ENCODE measurements at places on chromosomes 13 and 19.
A peak's percentile ranks its signal among the peaks of the same experiment; 100 is the strongest.

- H3K36me3 ChIP-seq = no peaks in the 10 kb centered on the region
- no peak overlapping the region for H3K4me3 ChIP-seq
- no peaks in the 10 kb centered on the region for H3K27me3 ChIP-seq
- no peak for DNase-seq
Observed at GRCh38 chr13:110323172-110323891, 16.2 kb downstream of the COL4A2 start.

GRCh38 chr19:5228932-5229777, 111.5 kb downstream of the PTPRS start:
- no peaks in the 10 kb centered on the region for H3K27me3 ChIP-seq
- H3K27ac ChIP-seq = no peak overlapping the region
- DNase-seq = peak; percentile 57
- H3K4me3 ChIP-seq = peak overlapping the region; percentile 25

DNA sequence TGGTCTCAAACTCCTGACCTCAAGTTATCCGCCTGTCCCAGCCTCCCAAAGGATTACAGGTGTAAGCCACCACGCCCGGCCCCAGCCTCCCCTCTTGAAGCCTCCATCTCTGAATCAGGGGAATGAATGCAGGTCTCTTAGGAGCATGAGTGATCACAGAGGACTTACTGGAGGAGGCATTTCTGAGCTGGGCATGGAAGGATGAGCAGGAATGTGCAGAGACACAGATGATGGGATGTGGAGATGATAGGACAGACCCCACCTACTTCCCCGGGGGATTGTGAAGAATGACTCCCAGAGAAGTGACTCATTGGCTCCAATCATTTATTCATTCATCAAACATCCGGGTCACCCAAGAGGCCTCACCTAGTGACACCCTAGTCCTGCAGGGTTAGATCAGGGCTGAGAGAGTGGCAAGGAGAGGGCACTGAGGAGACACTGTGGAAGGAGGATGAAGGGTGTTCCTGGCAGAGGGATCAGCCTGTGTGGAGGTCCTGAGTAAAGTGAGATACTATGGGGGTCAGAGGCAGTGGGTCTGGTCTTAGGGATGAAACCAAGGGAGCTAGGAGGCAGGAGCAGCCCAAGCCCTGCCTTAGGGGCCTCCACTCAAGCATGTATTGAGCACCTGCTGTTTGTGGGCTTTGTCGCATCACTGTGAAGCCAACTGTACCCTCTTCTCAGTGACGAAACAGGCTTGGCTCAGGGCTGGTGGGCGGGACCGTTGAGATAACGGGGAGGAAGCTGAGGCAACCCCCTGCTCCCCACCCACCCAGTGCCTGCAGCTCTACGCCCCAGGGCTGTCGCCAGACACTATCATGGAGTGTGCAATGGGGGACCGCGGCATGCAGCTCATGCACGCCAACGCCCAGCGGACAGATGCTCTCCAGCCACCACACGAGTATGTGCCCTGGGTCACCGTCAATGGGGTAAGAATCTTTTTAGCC, 3.0 kb downstream of the IFI30 start:
- no peak overlapping the region for H3K27ac ChIP-seq
- no peak overlapping the region for H3K4me3 ChIP-seq
- H3K27me3 ChIP-seq = no peaks in the 10 kb centered on the region
- DNase-seq = no peak
- peaks cover 16% of the 10 kb centered on the region for H3K36me3 ChIP-seq
- H3K4me1 ChIP-seq = peaks cover 43% of the 10 kb centered on the region

GRCh38 chr13:104740641-104741222, 1674.5 kb upstream of the SLC10A2 start:
- no peak overlapping the region for H3K27ac ChIP-seq
- no peak for DNase-seq
- H3K27me3 ChIP-seq = no peaks in the 10 kb centered on the region
- H3K36me3 ChIP-seq = no peaks in the 10 kb centered on the region

DNA sequence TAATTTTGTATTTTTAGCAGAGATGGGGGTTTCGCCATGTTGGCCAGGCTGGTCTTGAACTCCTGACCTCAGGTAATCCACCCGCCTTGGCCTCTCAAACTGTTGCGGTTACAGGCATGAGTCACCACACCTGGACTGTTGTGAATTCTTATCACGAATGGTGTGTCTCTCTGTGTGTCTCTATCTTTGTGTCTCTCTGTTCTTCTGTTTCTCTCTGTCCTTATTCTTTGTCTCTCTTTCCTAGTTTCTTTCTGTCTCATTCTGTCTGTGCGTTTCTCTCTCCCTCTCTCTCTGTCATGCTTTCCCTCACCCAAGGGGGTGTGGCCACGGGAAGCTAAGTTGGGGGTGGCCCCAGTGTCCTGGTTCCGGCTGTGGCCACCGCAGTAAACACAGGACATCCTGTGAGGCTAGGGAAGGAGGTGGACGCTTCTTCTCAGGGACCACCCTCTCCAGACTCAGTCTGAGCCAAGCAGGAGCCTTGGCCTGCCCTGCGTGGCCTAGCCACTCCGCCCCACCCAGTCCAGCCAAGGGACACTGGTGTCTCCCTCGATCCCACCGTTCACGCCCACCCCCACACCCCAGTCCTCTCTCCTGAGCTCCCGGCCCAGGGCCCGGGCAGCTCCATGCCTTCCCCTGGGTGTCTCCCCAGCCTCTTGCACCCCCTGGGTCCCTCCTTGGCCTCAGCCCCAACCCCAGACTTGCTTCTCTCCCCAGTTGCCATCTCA, 3.9 kb upstream of the PRX start:
- no peak overlapping the region for H3K4me3 ChIP-seq
- no peaks in the 10 kb centered on the region for H3K36me3 ChIP-seq
- H3K27me3 ChIP-seq = no peaks in the 10 kb centered on the region
- H3K27ac ChIP-seq = peak overlapping the region; percentile 81

GRCh38 chr13:75285310-75285709, 196.7 kb downstream of the TBC1D4 start:
- H3K27ac ChIP-seq = no peak overlapping the region
- H3K4me3 ChIP-seq = no peak overlapping the region
- H3K27me3 ChIP-seq = no peaks in the 10 kb centered on the region
- DNase-seq = no peak

DNA sequence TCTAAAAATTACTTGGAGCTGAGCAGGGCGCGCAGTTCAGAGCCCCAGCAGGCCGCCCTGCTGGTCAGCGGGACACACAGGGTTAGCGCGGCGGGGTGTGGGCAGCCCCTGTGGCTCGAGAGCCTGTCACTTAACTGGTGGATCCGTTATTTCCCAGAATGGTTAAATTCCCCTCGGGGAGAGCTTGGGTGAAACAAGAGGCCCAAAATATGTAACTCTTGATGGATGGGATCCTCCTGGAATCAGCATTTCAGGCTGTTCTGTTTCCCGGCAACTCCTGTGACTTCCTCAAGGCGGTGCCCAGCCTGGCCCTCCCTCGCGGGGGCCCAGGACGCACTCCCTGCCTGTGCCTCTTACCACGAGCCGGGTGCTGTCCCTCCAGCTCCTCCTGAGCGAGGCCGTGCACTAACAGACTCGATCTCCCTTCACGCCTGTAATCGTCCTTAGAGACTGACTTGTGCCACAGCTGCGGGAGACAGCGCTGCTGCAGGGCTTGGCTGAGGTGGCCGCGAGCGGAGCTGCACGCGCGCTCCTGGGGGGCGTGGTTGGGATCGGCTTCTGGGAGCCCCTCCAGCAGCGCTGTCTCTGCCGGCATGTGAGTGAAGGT, 9.7 kb downstream of the PTBP1 start:
- H3K27ac ChIP-seq = no peak overlapping the region
- peaks cover 27% of the 10 kb centered on the region for H3K4me1 ChIP-seq
- H3K36me3 ChIP-seq = peaks cover 94% of the 10 kb centered on the region
- DNase-seq = no peak

GRCh38 chr13:112218416-112218815, 151.5 kb downstream of the SOX1 start:
- no peak overlapping the region for H3K27ac ChIP-seq
- H3K27me3 ChIP-seq = no peaks in the 10 kb centered on the region
- H3K4me3 ChIP-seq = no peak overlapping the region
- no peaks in the 10 kb centered on the region for H3K36me3 ChIP-seq
- no peak for DNase-seq

DNA sequence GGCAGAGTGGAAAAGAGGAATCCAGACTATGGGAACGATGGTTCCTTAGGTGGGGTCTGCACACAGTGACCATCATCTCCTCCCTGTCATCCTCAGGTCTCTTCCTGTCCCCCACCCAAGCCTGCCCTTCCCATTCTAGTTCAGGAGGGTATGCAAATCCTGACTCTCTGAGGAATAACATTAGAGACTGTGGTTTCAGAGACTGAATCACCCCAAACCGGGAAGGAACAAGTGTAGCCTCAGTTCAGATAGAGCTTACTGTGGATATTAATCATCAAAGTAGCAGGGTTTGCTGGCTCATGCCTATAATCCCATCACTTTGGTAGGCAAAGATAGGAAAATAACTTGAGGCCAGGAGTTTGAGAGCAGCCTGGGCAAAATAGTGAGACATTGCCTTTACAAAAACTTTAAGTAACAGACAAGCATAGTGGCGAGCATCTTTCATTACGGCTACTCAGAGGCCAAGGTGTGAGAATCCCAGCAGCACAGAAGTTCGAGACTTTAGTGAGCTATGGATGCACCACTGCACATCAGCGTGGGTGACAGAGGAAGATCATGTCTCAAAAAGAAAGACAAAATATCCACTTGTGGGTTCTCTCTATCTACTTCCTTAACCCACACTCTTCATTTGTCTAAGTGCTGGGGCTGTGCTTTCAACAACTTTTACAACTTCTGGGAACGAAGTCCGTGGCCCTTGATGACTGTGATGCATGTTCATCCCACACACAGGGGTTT, 19.3 kb upstream of the LGALS13 start:
- no peak overlapping the region for H3K4me3 ChIP-seq
- H3K36me3 ChIP-seq = no peaks in the 10 kb centered on the region
- no peak for DNase-seq
- H3K27me3 ChIP-seq = no peaks in the 10 kb centered on the region

GRCh38 chr19:5138606-5139582, 170.0 kb downstream of the KDM4B start:
- H3K27ac ChIP-seq = no peak overlapping the region
- peaks cover 99% of the 10 kb centered on the region for H3K36me3 ChIP-seq

DNA sequence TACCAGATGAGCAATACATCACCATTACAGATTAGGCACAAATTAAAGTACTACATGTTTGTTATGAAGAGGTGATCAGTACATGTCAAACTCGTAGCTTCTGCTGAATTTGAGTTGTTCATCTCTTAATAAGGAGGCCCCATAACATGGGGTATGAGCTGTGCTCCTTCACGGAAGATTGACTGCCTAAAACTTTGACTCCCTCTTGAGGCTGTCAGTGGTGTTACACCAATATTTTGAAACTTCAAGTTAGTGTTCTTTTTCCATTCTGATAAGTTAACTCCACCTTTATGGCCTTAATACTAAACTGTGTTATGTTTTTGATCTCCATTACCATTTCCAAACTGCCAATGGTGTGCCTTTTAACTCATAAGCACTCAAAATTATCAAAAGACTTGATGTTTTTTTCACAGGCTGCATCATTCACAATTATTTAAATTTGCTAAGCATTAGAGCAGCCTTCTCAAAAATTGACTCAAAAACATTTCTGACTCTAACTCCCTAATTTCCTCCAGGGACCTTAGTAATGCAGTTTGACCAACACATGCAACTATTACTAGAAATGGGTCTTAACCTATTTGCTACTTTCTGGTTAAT, 1591.5 kb downstream of the PCDH9 start:
- DNase-seq = peak; percentile 43
- H3K27ac ChIP-seq = no peak overlapping the region
- no peaks in the 10 kb centered on the region for H3K4me1 ChIP-seq
- no peaks in the 10 kb centered on the region for H3K36me3 ChIP-seq

GRCh38 chr13:113964251-113964995, 9.5 kb downstream of the C13orf46 start:
- peaks cover 15% of the 10 kb centered on the region for H3K36me3 ChIP-seq
- no peaks in the 10 kb centered on the region for H3K27me3 ChIP-seq
- no peak overlapping the region for H3K27ac ChIP-seq
- H3K4me3 ChIP-seq = no peak overlapping the region

GRCh38 chr19:30920222-30920621, 429.0 kb downstream of the TSHZ3 start:
- no peak for DNase-seq
- H3K36me3 ChIP-seq = no peaks in the 10 kb centered on the region
- no peaks in the 10 kb centered on the region for H3K4me1 ChIP-seq
- no peak overlapping the region for H3K4me3 ChIP-seq
- H3K27ac ChIP-seq = no peak overlapping the region

GRCh38 chr13:28611654-28612131, 47.2 kb upstream of the POMP start:
- no peak overlapping the region for H3K4me3 ChIP-seq
- H3K4me1 ChIP-seq = no peaks in the 10 kb centered on the region
- no peaks in the 10 kb centered on the region for H3K27me3 ChIP-seq
- no peaks in the 10 kb centered on the region for H3K36me3 ChIP-seq

- DNase-seq = peak; percentile 93
- peak overlapping the region; percentile 89 for H3K27ac ChIP-seq
- H3K4me3 ChIP-seq = peak overlapping the region; percentile 48
- H3K4me1 ChIP-seq = peaks cover 95% of the 10 kb centered on the region
- peaks cover 17% of the 10 kb centered on the region for H3K27me3 ChIP-seq
Observed at GRCh38 chr19:40605216-40605971, 4.2 kb downstream of the LTBP4 start.

DNA sequence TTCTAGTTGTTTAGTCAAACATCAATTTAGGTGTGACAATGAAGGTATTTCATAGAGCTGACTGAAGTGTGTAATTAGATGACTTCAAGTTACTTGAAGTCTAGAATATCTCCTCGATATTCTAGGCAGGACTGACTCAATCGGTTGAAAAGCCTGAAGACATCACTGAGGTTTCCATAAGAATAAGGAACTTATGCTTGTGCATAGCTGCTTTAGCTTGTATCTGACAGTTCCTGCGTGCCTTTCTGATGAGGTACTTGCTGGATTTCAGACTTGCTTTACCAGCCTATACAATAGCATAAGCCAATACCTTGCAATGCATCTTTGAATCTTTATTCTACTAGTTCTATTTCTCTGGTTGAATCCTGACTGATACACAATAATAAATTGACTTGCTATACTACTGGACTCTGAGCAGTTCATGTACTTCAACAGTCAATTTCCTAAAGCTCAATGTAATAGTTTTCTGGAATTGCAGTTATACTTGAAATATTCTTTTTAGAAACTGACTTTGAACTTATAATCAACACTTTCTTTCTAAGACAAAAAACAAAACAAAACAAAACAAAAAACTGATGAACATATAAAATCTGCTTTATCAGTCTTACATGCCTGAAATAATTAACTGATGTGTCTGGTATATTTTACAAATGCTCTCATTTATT, 1534.8 kb downstream of the SLITRK5 start:
- no peaks in the 10 kb centered on the region for H3K4me1 ChIP-seq
- no peak overlapping the region for H3K4me3 ChIP-seq
- H3K36me3 ChIP-seq = no peaks in the 10 kb centered on the region
- H3K27ac ChIP-seq = no peak overlapping the region

GRCh38 chr19:44796701-44797115, 12.2 kb upstream of the BCAM start:
- H3K27ac ChIP-seq = peak overlapping the region; percentile 56
- H3K36me3 ChIP-seq = peaks cover 28% of the 10 kb centered on the region
- peak; percentile 83 for DNase-seq

GRCh38 chr19:9962623-9963290, 26.4 kb upstream of the OLFM2 start:
- H3K4me1 ChIP-seq = peaks cover 5% of the 10 kb centered on the region
- no peak for DNase-seq
- H3K36me3 ChIP-seq = no peaks in the 10 kb centered on the region
